ENCODE measurements at places on chromosomes 4 and X.

DNA sequence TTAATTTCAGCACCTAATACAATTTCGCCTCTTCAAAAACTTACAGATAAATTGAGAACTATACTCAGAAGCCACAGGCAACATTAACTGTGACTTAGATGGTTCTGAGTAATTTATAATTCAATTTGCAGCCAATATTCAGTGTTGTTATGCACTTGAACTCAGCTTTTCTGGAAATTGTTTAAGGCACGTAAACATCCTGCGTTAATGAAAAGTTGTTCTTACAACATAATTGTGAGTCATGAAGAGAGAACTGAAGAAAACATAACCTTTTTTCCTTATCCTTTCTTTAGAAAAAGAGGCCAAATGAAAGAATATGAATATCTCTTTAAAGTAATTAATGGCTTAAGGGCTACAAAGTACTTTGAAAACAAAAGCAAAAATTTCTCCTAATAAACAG lies 16.6 kb upstream of the H2AZ1 start:
- DNase-seq = no peak

DNA sequence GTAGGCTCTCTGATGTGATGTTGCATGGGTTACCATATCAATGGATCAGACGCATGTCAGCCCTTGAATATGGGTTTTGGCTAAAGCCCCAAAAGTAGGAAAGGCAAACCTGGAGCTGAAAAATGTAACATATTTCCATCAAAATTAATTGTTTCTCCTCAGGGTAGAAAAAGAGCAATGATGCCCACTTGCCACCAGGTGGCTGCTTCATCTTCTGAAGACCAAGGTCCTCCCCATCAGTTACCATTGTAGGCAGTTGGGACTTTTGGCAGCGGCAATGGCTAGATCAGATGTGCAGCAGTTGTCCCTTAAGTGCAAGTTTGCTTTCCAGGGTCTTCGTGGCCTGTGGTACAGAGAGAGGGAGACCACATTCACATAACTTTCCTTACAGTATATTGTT lies 118.2 kb downstream of the NAF1 start:
- peak; percentile 32 for DNase-seq

DNA sequence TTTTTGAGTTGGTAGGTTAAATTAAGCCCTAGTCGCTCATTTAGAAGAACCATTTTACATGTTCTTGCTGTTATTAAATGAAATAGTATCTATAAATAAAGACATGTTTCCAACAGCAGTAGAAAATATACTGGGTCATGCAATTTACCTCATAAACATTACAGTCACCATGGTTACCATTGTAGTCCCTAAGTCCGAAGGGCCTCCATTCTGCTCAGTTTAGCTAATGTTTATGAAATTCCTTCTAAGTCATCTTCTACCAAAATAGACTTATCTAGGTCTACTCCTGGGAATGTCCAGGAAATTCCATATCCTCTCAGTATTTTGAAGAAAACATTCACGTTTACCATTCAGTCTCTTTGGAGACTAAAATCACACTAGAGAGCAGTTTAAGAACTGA lies 292.5 kb upstream of the DCAF8L1 start:
- DNase-seq = no peak

DNA sequence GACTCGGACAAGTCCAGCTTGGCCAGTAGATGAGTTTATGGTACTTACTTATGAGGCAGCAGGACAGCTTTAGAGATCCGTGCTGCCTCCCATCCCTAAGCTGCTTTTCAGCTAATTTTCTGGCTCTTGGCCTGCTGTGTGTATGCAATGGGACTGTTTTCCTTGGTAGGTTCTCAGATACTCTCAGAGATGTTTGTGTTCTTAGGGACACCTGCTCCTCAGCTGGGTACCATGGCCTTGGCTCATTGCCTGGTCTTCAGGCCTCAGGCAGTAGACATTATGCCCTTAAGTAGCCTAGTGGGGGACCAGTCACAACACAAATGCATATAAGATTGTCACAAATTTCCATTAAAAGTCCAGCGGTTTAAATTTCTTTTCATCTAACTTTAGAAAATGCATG lies 688.0 kb downstream of the PCDH7 start:
- no peak for DNase-seq

DNA sequence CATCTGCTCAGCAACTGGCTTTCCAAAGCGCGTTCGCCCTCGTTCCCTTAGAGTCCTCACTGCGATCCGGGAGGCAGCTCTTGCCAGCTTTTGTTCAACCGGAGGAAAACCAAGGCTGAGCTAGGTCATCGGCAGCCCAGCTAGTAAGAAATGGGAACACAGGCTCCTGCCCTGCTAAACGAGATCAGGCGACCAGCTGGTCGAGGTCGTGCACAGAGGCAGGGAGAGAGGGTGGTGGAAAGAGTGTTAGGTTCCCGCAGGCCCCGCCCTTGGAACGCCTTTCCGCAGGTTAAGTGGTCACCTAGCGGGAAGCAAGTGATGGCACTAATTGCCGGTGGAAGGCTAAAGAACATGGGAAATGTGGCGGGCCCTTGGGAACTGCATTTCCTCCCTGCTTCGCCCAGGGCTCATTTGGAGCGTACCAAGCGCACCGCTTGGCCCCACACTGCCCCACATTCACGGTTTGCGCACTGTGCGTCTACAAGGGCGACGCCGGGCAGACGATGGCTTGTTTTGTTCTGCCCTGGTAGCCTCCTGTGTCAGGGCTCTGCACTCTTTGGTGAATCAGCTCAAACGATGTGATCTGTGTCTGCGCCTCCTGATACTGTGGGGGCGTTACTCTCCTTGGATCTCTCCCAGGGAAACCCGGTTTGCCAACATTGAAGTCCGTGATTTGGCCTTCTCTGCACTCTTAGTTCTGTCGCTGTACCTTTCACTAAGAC lies 7.2 kb upstream of the PRDM8 start:
- DNase-seq = peak; percentile 76

DNA sequence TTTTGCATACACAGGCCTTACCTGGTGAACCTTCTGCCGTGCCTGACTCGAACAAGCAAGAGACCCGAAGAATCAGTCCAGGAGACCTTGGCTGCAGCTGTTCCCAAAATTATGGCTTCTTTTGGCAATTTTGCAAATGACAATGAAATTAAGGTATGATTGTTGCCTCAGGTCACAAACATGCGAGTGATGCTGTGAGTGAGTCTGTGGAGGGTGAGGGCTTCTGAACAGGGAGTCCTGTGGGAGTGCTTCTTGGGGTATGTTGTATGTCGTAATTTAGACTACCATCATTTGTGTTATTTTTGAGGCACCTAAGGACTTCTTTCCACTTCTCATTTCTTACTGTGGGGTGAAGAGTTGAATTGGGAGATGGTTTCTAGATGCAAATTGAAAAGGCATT lies 32.8 kb downstream of the HTT start:
- no peak for DNase-seq

DNA sequence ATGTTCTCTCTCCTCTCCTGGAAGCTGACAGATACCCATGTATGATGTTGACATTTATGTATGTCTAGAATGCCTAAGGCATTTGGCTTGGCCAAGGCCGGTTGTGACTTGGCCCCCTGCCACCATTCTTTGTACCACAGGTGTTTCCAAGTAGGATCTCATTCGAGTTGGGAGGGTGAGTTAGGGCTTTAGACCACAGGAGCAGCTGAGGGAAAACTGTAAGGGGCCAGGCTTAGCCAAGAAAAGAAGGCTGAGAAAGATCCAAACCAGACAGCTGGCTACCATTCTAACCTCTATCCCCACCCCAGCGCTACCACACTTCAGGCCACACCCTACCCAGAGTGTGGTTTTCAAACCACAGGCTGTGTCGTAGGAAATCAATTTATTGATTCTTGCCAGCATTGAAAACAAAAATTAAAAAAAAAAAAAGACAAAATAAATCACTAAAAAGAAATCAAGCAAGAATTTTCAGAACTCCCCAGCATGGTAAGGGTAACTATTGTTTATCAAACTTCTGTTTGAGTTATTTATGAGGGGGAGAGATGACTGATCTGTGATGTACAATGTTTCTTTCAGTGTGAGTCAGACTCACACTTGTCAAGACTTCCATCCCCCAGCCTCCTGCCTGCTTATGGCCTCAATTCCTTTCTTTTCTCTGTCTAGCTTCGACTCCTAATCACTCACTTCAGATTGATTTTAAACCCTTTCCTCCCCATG lies 9.9 kb downstream of the TMSB4X start:
- DNase-seq = no peak

GRCh38 chr4:15197005-15197404 lies 194.7 kb downstream of the CPEB2 start:
- peak; percentile 15 for DNase-seq

DNA sequence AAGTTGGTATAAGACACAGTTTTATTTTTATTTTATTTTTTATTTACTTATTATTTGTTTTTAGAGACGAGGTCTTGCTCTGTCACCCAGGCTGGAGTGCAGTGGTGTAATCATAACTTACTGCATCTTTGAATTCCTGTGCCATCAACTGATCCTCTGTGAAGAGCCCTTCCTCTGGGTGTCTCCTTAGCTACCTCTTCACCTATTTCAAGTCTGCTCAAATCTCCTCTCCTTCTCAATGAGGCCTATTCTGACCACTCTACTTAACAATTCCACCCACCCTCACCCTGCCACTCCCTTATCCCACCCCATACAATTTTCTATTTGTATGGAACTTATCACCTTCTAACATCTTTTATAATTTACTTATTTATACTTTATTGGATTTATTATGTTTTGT lies 183.4 kb downstream of the PPP3CA start:
- DNase-seq = no peak

GRCh38 chrX:9562851-9563250 lies 98.0 kb downstream of the TBL1X start:
- DNase-seq = no peak

GRCh38 chr4:78735697-78736096 lies 40.5 kb upstream of the BMP2K start:
- DNase-seq = no peak

DNA sequence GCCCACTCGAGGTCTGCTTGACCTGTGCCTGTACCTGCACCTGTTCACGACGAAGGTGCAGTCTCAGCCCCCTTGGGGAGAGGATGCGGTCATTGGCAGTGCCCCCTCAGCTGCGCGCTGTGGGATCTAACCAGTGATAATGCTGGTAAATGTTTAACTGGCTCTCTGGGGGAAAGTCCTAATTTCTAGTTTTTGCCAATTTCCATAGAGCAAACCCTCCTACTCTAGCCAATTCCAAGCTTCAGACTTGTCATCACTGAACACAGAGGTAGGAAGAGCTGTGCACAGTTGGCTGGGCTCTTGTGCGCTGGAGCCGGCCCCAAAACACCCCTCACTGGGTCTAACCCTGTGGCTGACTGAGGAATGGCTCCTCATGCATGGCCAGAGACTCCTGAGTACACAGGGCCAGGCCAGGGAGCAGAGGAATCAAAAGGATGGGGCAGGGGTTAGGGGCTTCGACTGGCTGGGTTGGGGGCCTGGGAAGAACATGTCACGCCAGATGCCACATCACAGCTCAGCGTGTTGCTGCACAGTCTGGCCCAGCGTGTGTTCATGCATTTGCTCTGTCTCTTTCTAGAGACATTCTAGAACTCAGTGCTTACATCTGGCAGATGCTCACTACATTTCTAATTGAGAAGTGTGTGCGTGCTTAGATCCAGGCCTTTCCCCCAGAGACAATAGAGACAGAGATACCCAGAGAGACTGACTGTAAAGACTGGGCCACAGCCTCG lies 270.8 kb downstream of the BCOR start:
- no peak for DNase-seq

GRCh38 chrX:26208012-26208411 lies 8.0 kb upstream of the MAGEB5 start:
- no peak for DNase-seq

DNA sequence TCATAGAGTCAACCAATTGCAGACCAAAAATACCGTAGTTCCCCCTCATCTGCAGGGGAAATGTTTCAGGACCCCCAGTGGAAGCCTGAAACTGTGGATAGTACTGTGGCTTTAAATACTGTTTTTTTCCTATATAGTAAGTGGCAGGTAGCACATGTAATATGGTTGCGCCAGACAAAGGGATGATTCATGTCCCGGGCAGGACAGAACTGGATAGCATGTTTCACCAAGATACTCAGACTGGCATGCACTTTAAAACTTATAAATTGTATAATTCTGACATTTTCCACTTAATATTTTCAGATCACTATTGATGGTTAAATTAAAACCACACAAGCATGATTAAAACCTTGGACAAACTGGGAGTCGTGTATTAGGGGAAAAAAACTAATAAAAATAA lies 276.3 kb upstream of the AGA start:
- DNase-seq = no peak

DNA sequence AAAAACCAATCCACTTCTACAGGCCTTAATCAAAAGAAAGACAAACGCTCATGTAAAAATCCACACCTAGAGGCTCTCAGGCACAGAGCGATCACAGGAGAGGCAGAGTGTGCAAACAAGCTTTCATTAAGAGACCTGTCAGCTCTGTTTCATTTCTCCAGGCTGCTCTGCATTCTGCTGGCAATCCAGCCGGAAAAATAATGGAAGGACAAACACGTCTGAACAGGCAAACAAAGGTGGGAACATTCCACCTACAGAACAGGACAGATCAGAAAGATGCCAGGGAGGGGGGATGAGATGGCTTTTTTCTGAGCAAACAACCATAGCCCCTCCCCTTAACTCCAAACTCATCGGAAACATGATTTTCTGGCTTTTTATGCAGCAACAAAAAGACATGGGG lies 9.7 kb downstream of the SOD3 start:
- DNase-seq = no peak

- DNase-seq = peak; percentile 74
Observed at GRCh38 chr4:147678796-147679549, 5.0 kb downstream of the PRMT9 start.

DNA sequence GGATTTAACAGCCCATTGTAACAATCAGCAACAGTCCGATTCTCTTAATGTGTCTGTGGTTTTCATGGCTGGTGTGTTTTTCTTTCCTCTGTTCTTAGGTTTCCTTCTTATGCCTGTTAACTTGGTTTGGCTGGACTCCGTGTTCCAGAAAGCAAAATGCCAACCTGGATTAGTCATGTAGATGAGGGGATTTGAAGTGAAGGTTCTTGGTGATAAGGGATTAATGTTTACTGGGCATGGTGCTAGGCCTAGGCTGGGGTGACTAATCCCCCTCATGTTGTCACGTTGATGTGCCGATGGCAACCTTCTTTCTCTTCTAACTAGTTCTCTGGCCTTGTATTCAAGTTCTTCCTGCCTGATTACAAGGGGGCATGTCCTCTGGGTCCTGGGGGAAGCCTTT lies 85.9 kb downstream of the REPS2 start:
- no peak for DNase-seq

All from WTC11 (cell line).